ENCODE measurements at places on chromosomes 2 and 18. TPM values are rescaled to one million over a fixed set of nuclear protein-coding genes. Genes with fewer than 3 reads are reported as not detected.

- peak; percentile 43 for DNase-seq
These were observed 113.4 kb downstream of the ZBTB7C start for GRCh38 chr18:48295586-48296311.

DNA sequence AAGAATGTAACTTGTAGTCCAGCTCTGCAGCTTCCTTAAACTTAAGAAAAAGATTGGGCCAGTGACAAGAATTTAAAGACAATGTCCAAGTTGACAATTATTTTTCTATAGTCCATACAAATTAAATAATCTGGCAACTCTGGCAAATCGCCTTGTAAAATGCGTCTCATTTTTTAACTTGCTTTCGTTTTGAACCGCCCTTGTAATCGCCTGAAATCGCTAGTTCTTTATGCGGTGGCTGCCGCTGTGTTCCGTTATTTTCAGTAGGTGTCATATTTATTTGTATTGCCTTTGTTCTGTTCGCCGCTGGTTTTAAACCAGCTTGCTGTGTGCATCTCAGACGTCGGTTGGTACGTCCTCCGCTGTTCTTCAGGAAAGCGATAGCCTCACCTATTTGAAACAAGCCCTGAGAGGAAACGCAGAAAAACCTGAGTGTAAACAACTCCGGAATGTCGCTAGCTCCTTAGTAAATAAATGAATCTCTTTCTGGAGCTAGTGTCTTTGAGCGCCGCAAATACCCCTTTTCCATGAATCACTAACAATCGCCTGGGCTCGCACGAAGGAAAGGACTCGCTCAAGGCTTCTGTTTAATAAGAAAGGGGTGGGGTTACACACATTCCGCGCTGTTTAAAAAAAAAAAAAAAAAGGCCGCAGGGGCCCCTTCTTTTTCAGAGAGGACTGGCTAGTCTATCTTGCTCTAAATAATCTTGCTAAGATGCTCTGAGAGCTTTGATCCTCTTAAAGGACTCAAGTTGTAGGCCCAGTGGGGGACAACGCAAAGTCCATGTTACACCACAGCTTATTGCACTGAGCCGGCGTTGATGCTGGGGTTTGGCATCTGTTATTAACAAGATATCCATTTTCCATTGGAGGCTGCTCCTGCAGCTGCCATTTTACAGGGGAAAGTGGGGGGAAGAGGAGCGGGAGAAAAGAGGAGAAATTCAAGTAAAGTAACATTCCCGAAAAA is 3.0 kb downstream of the HOXD8 start:
- peak; percentile 73 for DNase-seq

GRCh38 chr18:63099848-63100629 is 219.5 kb downstream of the BCL2 start:
- DNase-seq, result no peak

DNA sequence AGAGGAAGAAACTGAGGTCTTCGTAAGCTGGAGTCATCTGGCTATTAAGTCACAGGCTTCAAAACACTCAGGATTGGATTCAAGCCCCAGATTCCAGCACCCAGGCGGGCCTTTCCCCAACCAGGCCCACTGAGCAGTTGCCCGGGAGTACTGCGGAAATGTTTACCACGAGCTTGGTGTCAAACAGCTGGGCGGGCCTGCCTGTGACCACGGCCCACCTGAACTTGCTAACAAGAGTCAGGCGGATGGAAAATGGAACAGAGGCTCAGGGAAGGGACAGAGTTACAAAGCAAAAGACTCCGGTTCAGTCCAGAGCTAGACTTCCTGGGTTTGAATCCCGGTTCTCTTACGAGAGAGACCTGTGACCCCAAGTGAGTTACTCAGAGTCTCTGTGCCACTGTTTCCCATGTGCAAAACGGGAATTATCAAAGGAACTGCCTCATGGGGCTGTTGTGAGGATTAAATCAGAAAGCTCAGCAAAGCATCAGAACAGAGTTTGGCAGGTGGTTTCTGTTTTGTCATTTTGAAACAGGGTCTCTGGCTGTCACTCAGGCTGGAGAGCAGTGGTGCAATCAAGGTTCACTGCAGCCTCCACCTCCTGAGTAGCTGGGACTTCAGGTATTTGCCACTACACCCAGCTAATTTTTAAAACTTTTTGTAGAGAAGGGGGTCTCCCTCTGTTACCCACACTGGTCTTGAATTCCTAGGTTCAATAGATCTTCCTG is 49.0 kb upstream of the TFCP2L1 start:
- DNase-seq, result peak; percentile 51

GRCh38 chr18:22179631-22180030 is 10.2 kb downstream of the GATA6 start:
- DNase-seq, result no peak

GRCh38 chr2:24632172-24632571 is 141.1 kb downstream of the NCOA1 start:
- DNase-seq, result no peak

- no peak for DNase-seq
These were observed 10.2 kb downstream of the MSTN start for GRCh38 chr2:190052307-190052706.

Gene PLEKHM3
- 15.6 TPM for total RNA-seq

Gene L3MBTL4
- 7.5 TPM for total RNA-seq

DNA sequence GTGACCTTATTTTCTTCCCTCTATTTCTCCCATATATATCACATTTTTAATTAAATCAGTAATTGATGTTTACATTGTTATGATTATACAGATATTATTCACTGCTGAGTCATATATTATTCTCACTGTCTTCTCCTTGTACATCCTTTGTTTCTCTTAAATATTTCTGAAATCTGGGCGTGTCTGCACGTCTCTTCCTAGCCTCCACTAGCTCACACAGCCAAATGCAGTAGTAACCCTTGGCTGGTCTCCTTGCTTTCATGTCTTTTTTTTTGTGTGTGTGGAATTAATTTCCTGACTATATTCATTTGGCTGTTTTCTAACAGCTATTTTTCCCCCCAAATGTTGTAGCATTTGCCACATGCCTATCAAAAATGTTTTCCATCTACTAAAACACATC is 15.8 kb downstream of the CCNYL1 start:
- no peak for DNase-seq

GRCh38 chr2:55970500-55970899 is 46.9 kb upstream of the EFEMP1 start:
- DNase-seq, result no peak

Gene NRBP1
- 92.9 TPM for total RNA-seq

Gene C2orf49
- total RNA-seq, result 12.8 TPM

DNA sequence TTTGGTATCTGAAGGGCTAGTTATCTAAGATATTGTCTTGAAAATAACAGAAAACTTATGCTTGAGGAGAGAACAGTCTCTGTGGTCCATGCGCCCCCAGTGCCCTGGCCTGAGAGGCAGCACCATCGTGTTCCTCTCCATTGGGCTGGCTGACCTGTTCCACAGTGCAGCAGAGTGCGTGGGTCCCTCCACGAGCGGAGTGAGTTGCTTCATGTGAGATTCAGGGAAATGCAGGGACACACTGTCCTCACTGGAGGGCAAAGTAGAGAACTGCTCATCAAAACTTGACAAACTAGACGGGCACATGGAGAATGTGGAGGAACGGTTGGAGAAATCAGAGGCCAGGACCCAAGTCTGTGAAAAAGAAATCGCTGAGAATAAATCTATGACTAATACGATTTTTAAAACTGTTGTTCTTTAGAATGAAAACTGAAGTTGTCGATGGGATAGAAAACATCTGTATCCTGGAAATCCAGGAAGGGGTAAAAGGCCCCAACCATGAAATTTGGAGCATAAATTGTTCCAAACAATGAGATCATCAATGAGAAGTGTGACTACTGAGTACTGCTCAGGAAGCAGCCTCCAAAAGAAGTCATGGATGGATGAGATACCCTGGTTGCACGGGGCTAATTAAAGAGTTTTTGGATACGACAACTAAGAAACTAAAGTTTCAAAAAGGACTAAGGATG is 58.1 kb downstream of the REV1 start:
- DNase-seq, result no peak

All from mesenteric fat pad (tissue), 1 donor.